ENCODE measurements at places on chromosomes 3 and 15.

GRCh38 chr3:178382449-178383061, 153.7 kb upstream of the KCNMB2 start:
- peak; percentile 78 for DNase-seq

DNA sequence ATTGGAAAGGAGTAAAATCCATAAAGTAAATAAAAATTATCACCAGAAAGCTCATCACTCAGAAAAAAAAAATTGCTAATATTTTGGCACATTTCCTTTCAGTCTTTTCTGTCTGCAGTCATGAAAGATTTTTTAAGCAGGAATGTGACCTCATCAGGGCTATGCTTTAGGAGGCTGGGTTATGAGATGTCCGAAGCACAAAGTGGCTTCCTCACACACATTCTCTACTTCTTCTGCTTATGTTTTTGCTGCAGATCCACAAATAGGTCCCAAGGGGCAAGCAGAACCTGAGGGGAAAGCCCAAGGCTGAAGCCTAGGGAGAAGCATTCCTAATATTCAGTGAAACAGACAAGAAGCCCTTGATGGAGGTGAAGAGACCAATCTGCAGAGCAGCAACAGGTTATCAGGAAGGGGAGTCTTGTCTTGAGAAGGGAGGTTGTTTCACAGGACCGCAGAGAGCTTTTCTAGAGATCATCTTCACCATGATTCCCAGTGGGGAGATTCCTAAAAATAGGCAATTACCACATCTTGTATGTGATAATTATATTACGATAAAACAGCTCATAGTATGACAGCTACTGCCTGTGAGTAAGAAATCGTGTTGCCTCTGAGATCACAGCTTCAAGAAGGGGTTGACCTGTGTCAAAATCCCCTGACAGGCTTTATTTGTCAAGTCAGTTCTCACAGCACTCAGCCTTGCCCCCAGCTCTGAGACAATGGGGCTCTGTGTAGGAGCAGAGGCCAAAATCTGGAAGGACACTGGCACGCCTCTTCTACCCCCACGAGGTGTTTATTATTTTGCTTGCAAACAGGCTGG, 60.5 kb downstream of the IGF2BP2 start:
- no peak for DNase-seq

DNA sequence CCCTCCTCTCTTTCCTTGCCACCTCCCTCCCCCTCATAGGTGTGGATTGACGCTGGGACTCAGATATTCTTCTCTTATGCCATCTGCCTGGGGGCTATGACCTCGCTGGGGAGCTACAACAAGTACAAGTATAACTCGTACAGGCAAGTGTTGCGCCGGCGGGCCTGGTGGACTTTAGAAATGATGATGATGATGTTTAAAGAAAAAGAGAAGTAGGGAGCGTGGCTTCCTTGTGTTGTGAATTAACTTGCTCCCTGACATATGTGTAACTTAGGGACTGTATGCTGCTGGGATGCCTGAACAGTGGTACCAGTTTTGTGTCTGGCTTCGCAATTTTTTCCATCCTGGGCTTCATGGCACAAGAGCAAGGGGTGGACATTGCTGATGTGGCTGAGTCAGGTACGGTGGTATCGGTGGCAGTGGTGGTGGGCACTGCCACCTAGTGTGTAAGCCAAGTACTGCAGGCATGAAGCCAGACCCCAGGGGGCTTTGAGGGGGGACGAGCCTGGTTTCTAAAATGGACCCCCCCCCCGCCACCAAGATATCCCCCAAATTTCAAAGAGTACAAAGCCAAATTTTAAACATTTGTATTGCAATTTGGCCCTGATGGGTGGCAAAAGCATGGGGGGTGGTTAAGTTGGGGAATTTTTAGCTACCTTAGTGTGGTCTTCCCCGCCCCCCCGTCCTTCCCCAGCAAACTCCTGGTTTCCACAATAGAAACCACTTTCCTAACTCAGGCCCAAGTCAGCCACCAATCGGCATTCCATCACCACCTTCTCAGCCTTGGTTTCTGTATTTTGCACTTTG, 65.6 kb downstream of the SLC6A6 start:
- peak; percentile 10 for DNase-seq

- DNase-seq = no peak
These were observed 60.1 kb downstream of the SLC12A1 start for GRCh38 chr15:48266024-48266689.

- DNase-seq = no peak
These were observed 60.4 kb downstream of the LYZL4 start for GRCh38 chr3:42349765-42350594.

DNA sequence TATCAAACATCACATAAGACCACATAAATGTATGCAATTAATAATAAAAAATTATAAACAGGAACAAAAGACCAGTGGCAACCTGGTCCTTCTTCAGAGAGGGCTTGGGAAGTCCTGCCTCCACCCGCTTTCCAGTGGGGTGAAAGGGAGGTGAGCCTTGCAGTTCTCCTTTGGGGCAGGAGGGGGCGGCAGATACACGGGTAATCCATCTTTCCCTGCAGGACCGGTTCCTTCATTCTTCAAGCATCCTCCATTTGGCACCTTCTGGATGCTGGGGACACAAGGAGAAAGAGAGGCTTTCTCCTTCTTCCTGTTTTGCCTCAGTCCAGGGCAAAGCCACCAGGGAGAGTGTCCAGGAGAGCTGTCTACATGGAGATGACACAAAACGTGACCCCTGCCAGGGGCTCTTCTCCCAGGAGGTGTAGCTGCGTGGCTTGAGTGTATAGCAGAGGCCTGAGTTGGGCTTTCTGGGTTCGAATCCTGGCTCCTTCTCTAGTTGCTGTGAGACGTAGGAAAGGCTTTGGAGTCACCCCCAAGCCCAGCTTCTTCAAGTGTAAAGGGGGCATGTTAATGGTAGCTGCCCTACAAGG, 23.2 kb downstream of the RPLP1 start:
- peak; percentile 39 for DNase-seq

- no peak for DNase-seq
These were observed 70.1 kb downstream of the HERC1 start for GRCh38 chr15:63763476-63764123.

DNA sequence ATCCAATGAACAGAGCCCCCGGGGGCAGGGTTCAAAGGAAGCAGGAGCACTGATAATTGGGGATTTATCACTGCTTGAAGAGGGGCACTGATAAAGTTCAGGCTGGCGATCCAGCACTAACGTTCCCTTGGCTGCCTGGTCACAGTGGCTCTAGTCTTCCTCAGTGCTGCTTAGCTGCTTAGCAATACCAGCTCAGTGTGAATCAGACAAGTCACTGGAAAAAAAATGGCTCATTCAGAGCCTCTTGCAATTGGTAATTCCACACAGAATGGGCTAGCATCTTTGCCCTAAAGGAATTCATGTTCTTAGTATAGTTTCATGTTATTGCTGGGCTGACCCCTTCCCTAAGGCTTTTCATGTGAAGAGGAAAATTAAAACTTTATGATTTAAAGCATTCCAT, 95.7 kb upstream of the SLC2A2 start:
- DNase-seq = no peak

- DNase-seq = peak; percentile 82
These were observed 214.8 kb downstream of the FMN1 start for GRCh38 chr15:32979710-32980109.

DNA sequence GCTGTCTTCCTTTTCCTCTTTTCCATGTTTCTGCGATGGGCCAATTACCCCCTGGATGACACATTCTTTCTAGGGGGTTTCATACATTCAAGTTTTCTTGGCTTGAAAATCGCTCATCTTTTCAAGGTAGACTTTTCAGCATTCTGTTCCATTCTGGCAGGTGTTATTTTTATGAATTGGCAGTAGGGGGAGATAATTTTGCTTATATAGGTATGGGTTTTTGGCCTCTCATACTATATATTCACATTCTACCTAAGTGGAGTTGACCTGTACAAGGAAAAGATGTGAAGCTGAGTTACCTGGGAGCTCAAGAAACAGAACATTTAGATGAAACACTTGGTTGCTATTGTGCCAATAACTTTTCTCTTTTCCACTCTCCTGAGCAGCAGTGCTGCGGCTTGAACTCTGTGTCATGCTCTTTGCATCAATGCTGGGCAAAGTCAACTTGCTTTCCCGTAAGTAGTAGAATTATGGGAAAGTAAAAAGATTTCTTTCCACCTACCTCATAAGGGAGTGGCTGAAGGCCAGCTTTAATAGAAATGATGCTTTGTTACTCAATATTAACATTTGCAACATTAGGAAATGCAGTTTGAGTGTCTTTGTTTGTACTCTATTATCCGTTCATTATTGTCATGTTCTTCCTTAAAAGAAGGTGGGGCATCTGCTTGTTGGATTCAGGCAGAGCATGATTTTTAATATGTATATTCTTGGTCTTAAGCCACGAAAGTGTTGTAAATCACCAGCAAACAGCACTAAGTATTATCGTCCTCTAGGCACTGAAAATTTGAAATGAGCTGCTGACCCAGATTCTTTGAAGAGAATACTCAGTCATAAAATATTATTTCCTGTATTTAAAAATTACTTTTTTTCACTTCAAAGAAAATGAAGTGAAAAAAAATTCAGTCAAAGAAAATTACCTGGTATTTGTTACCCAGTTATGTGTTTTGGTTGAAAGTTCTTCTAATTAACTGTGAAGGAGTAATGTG, 27.7 kb upstream of the MFSD1 start:
- DNase-seq = no peak

DNA sequence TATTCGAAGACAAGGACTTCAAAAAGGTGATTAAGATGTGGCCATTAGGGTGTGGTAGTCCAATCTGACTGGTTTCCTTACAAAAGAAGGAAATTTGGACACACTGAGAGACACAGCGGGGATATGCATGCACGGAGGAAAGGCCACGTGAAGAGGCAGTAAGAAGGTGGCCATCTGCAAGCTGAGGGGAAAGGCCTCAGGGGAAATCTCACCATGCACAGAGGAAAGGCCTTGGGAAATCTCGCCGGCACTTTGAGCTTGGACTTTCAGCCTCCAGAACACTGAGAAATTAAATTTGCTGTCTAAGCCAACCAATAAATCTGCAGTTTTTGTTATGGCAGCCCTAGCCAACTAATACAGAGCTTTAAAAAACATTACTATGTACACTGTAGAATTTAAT, 78.8 kb downstream of the DLG1 start:
- no peak for DNase-seq

DNA sequence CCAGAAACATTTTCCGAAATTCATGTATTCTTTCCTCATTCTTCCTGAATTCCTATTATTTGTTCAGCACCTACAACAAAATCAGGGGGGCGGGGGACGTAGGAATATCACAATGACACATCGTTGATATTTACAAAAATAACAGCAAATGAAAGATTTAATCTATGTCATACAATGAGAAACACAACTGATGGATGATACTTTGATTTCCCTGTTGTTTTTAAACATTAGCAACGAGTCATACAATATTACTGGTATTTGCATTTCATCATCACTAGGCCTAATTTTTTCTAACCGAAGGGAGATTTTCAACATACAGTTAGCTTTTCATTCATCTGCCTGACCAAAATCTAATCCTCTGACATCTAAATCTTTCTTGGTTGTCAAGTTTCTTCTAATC, 45.3 kb upstream of the INO80 start:
- DNase-seq = no peak

GRCh38 chr15:74128785-74129585, 1.4 kb upstream of the ISLR2 start:
- DNase-seq = no peak

- no peak for DNase-seq
These were observed 28.8 kb downstream of the SUMF1 start for GRCh38 chr3:4438296-4438695.

DNA sequence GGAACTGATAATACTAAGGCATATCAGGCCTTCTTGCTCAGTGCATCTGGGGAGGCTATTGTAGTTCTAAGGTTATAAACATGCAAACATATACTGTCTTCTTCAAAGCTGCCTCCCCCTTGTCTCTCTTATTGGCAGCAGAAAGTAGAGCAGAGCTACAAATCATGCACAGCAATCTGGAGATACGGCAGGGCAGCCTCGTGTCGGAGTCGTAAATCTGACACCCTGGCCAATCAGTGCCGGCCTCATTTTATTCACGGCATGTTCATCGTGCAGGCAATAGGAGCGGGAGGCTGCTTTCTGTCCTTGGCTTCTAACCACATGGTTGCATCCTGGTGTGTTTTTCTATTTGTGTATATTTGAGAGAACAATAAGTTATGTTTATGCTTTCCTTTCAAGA, 300.2 kb upstream of the CNTN6 start:
- no peak for DNase-seq

DNA sequence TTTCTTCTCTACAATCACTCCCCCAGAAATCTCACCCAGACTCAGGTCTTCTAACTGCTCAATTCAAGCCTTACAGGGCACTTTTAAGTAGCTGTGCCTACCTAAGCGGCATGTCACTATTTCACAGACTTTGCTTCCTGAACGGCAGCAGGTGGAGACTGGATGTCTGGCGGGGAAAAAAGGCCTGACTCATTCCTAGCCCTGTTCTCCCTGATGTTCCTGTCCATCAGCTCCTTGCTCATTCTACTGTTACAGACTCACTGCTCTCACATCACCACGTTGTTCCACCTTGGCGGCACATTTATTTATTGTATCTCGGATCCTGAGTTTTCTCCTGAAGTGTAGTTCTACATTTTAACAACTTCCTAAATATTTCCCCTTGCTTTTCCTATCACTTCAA, 52.6 kb upstream of the ATP11B start:
- DNase-seq = no peak

- DNase-seq = no peak
These were observed 279.3 kb downstream of the KCNH8 start for GRCh38 chr3:19427422-19428149.

- DNase-seq = no peak
These were observed 71.5 kb downstream of the FOXP1 start for GRCh38 chr3:71512000-71512399.

DNA sequence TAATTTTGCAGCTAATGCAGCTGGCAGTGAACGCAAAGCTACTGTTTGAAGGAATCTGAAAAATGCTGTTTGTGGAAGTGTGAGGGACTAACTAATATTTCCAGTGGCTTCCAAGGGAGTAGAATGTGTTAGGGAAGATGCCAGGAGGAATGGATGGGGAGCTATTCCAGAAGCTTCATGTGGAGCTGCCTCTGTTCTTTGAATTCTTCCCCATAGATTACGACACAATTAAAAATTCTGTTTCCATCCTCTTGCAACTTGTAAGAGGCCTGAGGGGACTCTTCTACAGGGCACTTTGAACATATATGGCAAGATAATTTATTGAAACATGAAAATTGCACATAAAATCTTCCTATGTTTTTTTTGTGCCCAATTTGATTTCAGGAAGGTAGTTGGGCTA, 74.3 kb upstream of the CTXND1 start:
- no peak for DNase-seq

DNA sequence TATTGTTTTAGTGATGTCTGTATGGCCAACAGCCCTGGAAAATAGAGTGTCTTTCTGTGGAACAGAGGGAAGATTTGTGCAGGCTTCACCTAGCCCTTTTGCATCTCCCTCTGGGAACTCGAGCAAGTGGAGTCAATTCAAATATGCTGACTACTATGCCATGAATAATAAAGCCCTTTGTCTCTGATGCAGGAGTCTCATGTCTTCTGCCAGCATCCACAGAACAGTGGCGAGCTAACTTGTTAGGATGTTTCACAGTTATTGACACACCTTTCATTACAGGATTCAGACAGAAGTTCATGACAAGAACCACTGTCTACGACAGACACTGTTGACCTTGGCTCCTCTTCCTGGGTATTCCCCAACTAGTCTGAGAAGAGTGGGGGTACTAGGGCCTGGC, 15.6 kb upstream of the CCDC54 start:
- no peak for DNase-seq

- peak; percentile 52 for DNase-seq
These were observed at the start of gene NCKIPSD for GRCh38 chr3:48685603-48686511. Gene NCKIPSD, minus strand, starts transcription at chr3:48685915. Its CDS starts 108 bp downstream, at chr3:48685807.

GRCh38 chr15:84789762-84790161, 27.4 kb upstream of the ALPK3 start:
- no peak for DNase-seq

GRCh38 chr3:43335799-43336198, 49.5 kb downstream of the SNRK start:
- no peak for DNase-seq

- DNase-seq = no peak
These were observed 64.6 kb upstream of the FHIT start for GRCh38 chr3:61315871-61316270.

Measured in amniotic stem cell (primary cell).